GM13977 (cell line): ENCODE measurements at places on chromosomes 5 and 9.

GRCh38 chr9:125747053-125747764 is at the start of gene PBX3:
PBX3 (plus strand) TSS chr9:125747373.
- DNase-seq, result peak; percentile 82

- no peak for DNase-seq
Observed at GRCh38 chr9:127177231-127177630, 54.8 kb upstream of the ANGPTL2 start.

DNA sequence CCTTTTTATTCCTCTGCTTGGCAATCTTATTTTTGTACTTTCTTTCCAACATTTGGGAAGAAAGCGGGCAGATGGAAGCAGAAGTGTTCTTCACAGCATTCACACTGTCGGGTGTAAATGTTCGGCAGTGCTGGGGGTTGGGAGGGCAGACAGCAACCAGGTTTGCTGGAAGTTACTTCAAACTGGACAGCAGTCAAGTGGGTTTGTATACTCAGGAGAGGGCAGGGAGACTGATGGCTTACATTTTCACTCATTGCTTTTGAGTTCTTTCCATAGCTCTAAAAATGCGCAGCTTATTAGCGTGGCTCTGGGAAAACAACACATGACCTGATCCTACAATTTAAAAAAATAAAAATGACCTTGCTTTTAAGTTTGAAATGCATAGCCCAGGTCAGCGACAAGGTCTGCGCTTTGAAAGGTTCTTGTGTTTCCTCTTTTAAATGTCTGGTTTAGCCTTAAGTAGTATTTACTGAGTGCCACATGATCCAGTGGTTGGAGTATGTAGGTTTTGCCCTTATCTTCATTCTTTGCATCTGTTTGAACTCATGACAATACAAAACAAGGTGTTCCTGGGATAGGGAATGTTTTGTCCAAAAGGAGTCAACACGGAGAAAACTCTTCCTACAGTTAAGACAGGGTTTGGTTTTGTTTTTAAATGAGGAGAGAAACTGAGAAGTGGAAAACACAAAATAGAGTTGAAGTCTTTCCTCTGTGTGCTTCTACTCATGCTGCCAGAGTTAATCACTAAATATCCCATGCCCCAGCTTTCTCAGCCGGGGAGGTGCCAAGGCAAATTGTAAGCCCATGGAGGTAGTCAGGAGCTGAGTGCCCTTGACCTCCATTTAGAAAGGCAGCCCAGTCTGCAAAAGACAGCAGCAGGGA is 132.7 kb upstream of the DMRT1 start:
- no peak for DNase-seq

DNA sequence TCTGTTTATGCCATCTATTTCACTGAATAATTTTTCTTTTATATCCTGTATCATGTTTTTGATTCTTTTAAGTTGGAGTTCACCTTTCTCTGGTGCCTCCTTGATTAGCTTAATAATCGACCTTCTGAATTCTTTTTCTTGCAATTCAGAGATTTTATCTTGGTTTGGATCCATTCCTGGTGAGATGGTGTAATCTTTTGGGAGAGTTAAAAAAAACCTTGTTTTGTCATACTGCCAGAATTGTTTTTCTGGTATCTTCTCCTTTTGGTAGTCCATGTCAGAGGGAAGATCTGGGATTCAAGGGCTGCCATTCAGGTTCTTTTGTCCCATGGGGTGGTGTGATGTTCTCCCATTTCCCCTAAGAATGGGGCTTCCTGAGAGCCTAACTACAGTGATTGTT is 800.8 kb upstream of the TYRP1 start:
- DNase-seq, result no peak

- DNase-seq, result no peak
Observed at GRCh38 chr9:14212077-14212476, 101.9 kb downstream of the NFIB start.

DNA sequence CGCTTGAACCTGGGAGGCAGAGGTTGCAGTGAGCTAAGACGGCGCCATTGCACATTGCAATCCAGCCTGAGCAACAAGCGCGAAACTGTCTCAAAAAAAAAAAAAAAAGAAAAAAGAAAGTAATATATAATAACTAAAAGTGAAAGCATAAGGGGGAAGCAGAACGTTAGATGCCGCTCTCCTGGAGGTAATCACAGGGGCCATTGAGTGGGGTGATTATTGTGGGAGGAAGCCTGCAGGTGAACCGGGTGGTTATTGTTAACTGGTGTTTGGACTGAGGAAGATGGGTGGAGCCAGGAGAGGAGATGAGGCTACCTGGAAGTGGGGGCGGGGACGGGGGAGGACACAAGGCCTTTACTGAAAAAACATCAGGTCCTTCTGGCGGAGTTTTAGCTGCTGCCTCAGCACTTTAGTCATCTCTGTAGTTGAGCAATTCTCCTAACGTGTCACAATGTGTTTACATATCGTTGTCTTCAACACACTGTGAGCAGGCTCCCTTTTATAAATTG is 5.3 kb upstream of the TJP2 start:
- DNase-seq, result peak; percentile 52

DNA sequence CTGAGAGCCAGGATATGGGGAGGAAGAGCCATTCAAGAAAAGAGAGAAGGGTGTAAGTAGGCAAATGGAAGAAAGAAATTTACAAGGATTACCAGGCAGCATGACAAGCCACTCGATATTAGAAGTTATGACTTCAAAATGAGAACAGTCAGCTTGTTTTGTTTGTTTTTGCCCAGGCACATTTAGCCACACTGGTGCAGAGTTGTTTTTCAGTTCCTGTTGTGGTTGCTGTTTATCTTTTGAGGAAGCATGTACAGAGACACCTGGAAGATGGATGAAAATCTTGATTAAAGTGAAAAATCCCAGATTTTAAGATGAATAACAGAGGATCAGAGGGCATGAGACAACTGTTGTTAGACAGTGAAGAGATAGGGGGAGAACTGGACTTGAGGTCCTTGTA is 199.1 kb downstream of the MTRR start:
- DNase-seq, result no peak

DNA sequence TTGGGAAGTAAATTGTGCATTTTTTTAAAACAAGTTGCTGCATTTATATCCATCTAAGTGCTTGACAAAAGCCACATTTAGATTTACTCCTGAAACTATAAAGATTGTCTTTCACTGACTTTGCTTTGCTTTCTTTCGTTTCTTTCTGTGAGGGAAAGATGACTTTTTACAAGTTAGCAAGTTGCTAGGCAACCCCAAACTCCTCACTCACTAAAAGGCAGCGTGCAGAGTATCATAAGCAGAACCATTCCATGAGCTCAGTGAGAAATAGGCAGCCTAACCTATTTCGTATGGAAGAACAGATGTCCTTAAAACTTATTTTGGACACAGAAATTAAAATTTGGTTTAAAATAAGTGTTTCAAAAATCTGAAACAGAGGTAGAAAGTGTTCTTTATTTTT is 29.0 kb downstream of the KLF9 start:
- no peak for DNase-seq

DNA sequence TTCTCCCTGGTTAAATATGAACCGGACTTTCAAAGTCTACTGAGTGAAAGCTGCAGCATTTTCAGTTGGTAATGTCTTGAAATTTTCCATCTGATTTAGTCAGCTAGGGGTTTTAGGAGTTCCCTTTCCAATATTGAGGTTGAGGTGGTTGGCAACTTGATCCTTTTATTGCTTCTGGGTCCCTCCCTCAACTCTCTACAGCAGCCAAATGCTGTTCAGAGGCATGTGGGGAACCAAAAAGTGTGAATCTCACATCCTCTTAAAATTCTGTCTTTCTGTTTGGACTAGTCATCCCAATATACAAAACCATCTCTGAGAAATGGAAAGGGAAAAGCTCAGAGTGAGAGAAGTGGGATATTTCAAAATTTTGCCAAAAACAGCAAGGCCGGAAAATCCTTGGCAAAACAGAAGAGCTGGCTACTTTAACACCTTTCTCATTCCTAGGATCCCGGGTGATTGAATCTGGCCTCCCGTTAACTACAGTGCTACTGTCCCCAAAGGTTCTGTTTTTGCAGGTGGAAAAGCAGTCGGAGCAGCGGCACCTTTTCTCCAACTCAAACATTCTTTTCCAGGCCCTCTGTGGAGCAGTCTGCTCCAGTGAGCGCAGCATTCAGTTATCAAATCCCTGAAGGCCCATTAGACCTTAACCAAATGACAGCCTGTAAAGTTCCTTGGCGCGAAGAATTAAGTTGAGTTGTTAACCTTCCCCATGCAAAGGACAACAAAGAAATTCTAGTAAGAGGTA is 345.9 kb upstream of the NUDT12 start:
- no peak for DNase-seq

DNA sequence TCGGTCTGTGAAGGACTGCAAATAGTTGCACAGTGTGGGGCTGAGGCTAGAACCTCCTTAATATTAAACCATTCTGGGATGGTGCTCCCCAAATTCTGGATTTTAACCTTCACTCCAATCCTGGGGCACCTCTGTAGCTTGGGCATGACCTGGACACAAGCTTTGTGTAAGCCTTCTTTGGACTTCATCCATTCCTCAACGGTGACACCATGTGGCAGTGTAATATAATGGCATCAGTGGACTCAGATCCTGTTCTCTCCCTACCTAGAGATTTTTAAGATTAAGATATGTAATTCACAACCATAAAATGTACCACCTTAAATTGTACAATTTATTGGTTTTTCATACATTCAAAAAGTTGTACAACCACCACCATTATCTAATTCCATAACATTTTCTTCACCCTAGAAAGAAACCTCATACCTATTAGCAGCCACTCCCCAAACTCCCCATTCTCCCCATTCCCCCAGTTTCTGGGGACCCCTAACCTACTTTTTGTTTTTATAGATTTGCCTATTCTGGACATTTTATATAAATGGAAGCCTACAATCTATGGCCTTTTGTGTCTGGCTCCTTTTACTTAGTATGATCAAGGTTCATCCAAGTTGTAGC is 4.8 kb upstream of the PLGRKT start:
- DNase-seq, result no peak

DNA sequence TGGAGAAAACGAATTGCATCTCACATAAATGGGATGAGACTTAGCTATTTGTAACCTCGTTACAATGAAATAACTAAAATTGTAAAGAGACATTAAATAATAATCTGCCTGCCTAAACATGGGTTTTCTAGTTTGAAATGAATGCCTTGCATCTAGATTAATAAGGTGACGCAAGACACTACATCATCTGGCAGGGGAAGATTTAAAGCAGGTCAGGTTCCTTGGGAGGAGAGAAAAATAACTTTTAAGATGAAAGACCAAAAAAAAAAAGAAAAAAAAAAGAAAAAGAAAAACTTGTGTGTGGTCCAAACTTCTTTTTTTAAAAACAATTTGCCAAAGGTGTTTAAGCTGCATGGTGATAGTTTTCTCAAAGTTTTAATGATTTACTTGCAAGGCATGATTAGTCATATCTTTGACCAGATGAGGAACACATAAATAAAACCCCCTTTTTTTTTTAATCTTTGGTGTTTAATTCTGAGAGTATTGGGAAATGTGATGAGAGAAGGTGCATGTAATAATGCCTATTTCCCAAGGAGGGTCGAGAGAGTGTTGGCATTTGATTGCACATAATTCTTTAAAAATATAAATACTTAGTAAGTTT is 122.9 kb upstream of the ADAMTSL1 start:
- no peak for DNase-seq

- no peak for DNase-seq
Observed at GRCh38 chr5:97229196-97229595, 46.1 kb upstream of the RIOK2 start.

GRCh38 chr5:55305345-55305744 is 2.1 kb downstream of the DHX29 start:
- no peak for DNase-seq

- no peak for DNase-seq
Observed at GRCh38 chr5:129177451-129177850, 82.9 kb downstream of the ISOC1 start.

DNA sequence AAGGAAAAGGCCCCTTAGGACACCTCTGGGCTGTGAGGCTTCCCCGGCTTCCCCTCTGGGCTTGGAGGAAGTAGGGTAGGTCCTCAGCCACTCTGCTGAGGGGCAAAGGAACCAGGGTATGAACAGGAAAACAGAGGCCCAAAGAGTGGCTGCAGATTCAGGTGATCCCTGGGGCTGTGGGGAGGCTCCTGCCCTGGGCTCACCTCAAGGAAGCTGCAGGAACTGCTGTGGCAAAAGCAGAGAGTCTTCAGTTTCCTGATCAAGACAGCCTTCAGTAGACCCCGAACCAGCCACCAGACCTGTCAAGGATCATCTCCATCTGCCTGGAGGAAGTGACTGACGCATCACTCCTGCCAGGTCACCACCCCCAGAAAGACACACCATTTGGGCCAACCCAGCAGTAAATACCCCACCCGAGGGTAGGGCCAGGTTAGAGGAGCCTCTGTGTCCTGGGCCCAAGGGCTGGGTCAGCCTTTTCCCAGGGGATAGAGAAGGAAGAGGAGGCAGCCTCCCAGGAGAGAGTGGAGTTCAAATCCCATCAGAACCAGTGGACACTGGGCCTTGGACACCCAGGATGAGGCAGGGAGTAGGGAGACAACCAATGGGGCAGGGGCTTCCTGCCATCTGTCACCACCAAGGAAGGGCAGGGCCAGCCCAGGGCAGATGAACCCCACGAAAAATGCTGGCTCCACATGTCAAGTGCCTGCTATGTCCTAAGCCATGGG is 5.8 kb upstream of the ST6GALNAC6 start:
- DNase-seq, result no peak

- DNase-seq, result no peak
Observed at GRCh38 chr5:37308793-37309192, 59.6 kb upstream of the CPLANE1 start.

DNA sequence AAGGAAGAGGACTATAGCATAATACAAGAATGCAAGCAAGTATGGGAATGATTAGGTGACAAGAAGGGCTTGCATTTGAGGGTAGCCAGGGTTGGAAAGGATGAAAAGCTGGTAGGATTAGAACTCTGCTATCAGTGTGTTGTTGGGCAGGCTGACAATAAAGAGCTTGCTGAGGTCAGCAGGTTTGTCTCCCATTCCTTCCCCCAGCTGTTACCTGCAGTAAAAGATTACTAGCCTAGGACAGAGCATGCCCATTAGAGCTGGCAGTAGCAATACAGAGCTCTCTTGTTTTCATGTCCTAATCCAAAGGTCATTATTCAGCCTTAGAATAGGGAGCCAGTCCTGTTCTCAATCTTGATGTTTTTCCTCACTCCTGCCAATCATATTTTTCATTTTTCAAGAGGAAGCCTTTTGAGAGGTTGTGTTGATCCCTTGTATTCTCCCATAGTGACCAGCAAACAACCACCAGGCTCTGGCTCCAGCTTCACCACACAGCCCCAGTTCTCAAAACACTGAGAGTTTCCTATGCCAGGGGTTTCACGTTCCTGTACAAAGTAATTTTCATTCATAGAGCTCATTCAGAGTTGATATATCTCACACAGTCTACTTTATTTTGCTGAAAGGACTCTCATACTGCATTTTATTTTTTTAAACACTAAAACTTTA is 71.7 kb downstream of the OR2K2 start:
- DNase-seq, result no peak

GRCh38 chr9:74172874-74173273 is 324.3 kb upstream of the RORB start:
- peak; percentile 25 for DNase-seq

- DNase-seq, result no peak
Observed at GRCh38 chr5:127758766-127759283, 55.6 kb downstream of the CCDC192 start.
